ENCODE measurements at places on chromosomes 11 and 22.

DNA sequence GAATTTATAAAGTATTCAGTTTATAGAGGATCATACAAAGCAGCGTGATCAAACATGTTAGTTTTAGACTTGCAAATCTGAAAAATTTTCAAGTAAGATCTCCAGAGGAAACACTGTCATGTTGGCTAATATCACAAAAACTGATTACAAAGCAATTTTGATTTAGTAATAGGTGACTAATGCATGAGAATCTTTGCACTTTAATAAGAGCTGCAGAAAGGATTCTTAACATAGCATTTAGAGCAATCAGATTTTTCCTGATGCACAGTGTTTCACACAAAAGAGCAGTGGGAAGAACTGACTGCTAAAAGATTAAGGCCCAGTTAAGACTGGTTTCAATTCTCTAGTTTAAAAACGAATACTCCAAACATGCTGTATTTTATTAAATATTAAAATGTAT lies 321.2 kb downstream of the GUCY1A2 start:
- peak; percentile 50 for DNase-seq

DNA sequence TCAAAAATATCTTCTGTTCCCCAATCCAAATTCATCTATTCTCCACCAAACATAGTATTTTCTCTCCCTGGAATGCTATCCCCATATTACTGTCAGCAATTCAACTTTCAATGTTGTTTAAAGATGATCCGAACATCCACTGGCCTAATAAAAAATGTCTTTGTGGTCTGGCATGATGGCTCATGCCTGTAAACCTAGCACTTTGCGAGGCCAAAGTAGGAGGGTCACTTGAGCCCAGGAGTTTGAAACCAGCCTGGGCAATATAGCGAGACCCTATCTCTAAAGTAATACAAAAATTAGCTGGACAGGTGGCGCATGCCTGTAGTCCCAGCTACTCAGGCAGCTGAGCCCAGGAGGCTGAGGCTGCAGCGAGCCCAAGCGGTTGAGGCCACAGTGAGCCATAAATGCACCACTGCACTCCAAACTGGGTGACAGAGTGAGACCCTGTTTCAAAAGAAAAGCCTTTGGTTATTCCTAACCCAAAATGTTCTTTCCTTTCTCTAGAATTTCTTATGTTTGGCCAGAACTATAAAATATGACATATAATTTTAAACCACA lies 29.8 kb downstream of the SIK3 start:
- no peak for DNase-seq

- DNase-seq: no peak
These were observed 15.9 kb downstream of the PTDSS2 start for GRCh38 chr11:465896-466530.

GRCh38 chr22:20354238-20354975 lies 34.5 kb upstream of the DGCR6L start:
- DNase-seq: no peak

GRCh38 chr22:35319244-35319985 lies 19.7 kb downstream of the TOM1 start:
- DNase-seq: no peak

DNA sequence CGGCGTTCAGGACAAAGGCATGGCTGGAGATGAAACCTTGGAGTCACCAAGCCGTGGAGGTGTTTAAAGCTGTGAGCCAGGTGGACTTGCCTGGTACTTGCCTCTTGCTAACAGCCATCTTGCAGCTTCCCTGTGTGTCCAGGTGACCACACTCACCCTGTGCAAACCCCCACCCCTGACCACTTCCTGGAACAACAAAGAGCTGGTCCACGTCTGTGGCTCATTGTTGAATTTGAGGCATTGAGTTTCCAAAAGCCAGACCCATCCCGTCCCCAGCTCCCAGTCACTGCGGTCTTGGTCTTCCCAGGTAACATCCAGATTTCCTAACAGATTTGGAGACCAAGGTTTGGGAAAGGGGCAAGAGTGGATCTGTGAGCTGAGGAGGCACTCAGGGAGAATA lies 18.5 kb downstream of the DHCR7 start:
- no peak for DNase-seq

- no peak for DNase-seq
These were observed 119.5 kb upstream of the B3GAT1 start for GRCh38 chr11:134531327-134532130.

DNA sequence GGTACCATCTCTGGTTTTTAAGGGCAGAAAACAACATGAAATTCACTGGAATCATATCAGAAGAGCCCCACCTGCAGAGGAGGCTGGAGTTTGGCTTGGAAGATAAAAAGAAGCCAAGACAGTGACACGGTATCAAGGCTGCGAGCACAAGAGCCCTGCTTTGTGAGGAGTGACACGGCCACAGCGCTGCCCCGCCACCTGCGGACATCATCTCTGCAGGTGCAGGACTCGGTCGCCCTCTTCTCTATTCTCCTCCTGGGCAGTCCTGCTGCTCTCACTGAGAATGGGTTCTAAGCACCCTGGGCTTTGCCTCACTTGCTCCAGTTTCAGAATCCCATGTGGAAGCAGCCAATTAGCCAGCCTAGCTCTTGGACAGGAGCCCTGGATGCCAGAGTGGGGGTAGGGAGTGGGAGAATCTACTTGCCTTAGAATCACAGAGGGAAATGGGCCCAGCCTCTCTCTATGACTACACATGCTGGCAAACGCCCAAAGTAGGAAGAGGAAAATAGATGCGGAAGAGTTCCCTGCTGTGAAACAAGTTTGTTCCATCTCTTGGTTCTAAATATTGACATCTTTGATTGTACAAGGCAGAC lies 17.1 kb downstream of the APOL4 start:
- DNase-seq: no peak

DNA sequence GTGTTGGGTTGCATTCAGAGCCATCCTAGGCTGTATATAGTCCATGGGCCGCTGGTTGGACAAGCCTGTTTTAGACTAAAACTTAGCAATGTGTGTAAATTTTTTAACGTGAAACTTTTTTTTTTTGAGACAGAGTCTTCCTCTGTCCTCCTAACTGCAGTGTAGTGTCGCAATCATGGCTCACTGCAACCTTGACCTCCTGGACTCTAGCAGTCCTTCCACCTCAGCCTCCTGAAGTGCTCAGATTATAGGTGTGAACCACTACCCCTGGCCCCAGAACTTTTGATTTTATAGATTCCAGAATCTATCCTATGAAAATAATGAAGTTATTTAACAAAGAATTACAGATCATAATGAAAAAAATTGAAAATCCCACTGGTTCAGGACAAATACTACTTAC lies 29.9 kb upstream of the PANX2 start:
- no peak for DNase-seq

DNA sequence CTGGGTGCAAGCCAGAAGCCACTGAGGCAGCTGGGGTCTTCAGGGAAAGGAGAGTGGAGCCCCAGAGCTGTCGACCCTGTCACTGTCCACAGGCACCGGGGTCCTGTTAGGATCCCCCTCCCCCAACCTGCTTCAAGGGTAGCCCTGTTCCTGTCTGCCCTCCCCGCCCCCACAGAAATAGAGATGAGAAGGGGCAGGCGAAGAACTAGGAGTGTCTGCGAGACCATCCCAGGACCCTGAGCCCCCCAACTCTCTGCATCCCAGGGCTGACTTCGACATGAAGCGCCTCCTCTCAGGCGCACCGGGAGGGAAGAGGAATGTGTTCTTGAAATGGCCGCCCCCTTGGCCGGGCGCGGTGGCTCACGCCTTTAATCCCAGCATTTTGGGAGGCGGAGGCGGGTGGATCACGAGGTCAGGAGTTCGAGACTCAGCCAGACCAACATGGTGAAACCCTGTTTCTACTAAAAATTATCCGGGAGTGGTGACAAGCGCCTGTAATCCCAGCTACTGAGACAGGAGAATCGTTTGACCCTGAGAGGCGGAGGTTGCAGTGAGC lies 607 bp upstream of the ZNF70 start:
- DNase-seq: no peak

- DNase-seq: no peak
These were observed 8.1 kb upstream of the SLC22A12 start for GRCh38 chr11:64582885-64583284.

DNA sequence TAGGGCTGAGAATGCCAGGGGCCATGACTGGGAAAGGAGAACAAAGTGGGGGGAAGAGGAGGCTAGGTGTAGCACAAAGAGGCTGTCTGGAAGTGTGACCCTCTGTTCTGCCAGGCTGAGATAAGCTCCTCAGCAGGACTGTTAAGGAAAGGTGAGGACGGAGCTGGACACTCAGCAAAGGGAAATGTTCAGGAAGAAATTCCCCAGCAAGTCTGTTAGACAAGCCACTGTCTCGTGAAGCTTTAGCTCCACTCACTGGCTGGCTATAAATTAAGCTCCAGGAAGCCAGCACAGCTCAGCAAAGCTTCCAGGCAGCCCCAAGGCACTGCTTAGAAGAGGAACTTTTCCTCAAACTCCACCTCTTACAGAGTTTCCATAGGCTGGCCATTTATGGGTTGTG lies 181.2 kb upstream of the API5 start:
- no peak for DNase-seq

DNA sequence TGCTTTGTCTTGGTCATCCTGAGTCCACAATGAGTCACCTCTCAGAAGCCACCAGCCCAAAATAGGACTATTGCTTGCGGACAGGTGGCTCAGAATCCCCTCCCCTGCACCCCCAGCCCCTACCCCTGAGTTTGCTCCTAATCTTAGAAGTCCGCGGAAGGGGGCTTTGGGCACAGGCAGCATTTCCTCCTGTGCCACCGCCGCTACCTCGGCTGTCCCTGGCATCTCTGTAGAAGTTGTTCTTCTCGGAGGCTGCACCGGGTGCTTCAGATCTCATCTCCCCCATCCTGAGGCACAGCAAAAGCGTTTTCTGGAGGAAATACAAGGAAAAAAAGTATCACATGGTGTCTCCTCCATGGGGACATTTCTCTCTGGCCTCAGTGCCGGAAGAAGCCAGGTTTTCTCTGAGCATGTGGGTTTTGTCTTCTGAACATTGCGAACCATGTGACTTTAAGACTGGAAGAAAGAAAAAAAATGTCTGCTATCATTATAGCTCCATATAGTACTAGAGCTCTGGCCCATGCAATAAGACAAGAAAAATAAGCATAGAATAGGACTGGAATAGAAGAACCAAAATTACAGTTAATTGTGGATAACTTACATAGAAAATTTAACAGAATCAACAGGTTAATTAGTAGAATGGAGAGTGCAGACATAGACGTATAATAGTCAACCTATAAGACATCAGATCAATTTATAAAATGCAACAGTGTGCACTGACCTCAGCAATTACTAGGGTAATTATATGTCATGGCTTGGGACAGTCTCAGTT lies 63.2 kb downstream of the SHISAL1 start:
- DNase-seq: no peak

GRCh38 chr11:57502376-57502775 lies 13.1 kb downstream of the SLC43A1 start:
- no peak for DNase-seq

GRCh38 chr11:73168925-73169579 lies 26.9 kb upstream of the FCHSD2 start:
- DNase-seq: no peak

DNA sequence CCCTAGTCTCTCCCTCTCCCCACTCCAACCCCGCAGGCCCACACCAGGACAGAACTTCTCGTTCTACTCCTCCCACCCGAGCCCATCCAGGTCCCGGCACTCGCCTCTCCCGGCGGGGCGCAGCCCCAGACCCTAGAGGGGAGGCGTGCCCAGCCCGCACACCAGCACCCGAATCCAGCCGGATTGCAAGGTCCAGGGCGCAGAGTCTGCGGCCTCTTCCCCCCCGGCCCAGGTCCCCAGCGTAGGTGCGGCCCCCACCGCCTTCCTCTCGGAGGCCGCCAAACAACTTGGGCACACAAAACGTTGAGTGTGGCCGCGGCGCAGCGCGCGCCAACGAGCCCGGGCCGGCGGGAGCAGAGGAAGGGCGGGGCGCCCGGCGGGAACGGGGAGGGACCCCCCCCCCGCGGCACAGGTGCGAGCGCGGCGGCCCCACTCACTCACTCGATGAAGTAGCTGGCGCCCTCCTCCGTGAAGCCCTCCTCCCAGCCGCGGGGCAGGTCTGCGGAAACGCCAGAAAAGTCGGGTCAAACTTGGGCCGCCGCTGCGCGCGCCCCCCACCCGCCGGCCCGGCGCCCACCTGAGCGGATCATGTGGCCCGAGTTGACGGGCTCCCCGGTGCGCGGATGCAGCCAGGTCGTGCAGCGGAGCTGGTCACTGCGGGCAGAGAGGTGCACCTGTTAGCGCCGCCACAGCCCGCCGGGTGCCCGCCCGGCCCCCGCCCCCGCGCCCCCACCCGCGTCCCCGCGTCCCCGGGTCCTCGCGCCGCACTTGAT lies 480 bp downstream of the PLEKHA7 start:
- no peak for DNase-seq

- DNase-seq: no peak
These were observed 70.1 kb upstream of the LINC01488 start for GRCh38 chr11:69411257-69411924.

- no peak for DNase-seq
These were observed 28.5 kb upstream of the CSNK1E start for GRCh38 chr22:38345782-38346181.

DNA sequence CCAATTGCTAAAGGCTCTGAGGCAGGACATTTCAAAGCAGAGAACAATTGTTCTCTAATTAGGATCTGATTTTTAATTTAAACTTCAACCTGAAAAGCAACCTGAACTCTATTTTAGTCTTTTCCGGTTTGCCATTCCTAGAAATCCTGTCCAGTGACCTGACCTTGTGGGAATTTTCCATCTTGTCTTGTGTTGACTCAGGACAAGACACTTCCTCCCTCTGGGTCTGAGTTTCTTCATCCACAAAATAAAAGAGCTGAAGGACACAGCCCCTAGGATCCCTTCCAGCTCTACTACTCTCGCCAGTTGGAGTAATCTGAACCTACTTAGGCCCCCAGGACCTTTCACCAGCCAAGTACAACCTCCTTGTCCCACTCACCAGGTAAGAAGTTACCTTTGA lies 66.5 kb upstream of the POU2AF1 start:
- no peak for DNase-seq

DNA sequence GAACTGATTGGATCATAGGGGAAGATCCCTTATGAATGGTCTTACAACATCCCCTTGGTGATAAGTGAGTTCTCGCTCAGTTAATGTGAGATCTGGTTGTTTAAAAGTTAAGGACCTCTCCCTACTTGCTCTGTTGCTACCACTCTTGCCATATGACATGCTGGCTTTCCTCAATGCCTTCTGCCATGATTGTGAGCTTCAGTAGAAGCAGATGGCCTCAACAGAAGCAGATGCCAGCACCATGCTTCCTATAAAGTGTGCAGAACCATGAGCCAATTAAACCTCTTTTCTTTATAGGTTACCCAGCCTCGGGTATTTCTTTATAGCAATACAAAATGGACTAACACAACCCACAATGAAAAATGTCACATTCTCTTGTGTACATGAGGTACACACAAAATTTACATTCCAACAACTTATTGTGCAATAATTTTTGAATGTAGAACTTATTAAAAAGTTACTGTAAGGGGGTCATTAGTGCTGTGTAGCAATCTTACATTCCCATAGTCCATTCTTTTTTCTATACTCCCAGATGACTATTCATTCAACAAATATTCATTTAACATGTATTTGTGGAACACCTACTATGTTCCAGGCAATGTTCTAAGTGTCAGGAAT lies 10.3 kb downstream of the CYP2R1 start:
- no peak for DNase-seq

DNA sequence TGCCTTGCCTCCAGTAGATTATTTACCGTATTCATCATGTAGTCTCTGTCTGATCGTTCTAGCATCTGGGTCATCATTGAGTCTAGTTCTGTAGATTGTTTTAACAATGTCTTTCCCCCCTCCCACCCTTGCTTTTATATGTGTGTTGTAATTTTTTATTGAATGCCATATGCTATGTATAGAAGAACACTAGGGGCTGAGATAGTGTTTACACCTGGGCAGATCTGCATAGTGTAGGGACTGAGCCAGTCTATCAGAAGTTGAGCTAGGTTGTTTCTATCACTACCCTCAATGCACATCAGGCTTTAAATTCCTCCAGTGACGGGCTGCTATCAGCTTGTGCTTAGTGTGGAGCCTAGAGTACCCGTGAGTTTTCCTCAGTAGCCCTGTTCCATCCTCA lies 61.6 kb downstream of the KREMEN1 start:
- no peak for DNase-seq
